ENCODE measurements at places on chromosomes 11 and 22. TPM values are rescaled to one million over a fixed set of nuclear protein-coding genes. Genes with fewer than 3 reads are reported as not detected.

Gene MN1
- 2.7 TPM for total RNA-seq

Gene ROBO3
- total RNA-seq, result 3.4 TPM

Gene INS
- not detected for total RNA-seq

Gene MOV10L1
- total RNA-seq, result 0.03 TPM

Gene USP28
- total RNA-seq, result 13.7 TPM

Gene RTN4RL2
- 87.5 TPM for total RNA-seq

Gene ZNF280B
- total RNA-seq, result 1.2 TPM

Gene ANO9
- total RNA-seq, result 1.4 TPM

Gene PAX6
- total RNA-seq, result 0.84 TPM

Gene SPDYC
- not detected for total RNA-seq

Gene KCNC1
- total RNA-seq, result 0.05 TPM

Gene APOC3
- total RNA-seq, result not detected

Gene LRRC75B
- 8.8 TPM for total RNA-seq

Gene PRODH
- 1.3 TPM for total RNA-seq

Gene OR6Q1
- not detected for total RNA-seq

Gene UBQLNL
- total RNA-seq, result not detected

Gene ANKK1
- total RNA-seq, result not detected

Gene TMPRSS6
- not detected for total RNA-seq

Gene TTC28
- total RNA-seq, result 3.7 TPM

Gene KRTAP5-6
- total RNA-seq, result not detected

Measured in A549 treated with Hydrocortisone at 1 μM for 4 hours (cell line).